ENCODE measurements at places on chromosomes 5 and 9. TPM values are rescaled to one million over a fixed set of nuclear protein-coding genes. Genes with fewer than 3 reads are reported as not detected.
A peak's percentile ranks its signal among the peaks of the same experiment; 100 is the strongest.

DNA sequence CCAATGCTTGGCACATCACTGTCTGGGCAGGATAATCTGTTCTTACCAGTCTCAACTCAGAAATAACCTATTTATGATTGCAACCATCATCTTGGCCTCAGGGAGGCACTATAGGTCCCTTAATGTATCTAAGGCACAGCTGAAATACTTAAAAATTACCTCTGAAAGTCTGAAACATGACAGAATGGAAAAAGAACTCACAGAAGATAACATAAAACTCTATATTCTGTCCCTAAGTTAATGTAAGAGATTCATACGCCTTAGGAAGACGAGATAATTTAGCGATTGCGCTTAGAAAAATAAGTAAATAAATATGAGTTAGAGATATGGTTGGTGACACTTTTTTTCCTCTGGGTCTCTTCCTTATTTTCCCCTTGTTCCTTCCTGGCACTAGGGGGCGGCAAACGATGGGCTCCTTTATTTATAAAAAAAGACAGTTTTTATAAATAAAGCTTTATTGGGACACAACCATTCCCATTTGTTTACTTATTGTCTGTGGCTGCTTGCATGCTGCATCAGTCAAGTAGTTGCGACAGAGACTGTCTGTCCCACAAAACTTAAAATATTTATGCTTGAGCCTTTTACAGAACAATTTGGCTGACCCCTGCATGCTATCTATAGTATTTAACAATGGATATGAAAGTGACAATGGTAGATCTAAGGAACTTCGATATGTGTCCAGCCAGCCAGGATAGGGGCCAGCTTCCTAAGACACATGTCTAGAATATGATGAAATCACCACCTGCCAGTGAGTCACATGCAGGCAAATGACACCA, 79.6 kb downstream of the PDE4D start:
- no peak for DNase-seq

GRCh38 chr5:62538017-62538942, 40.3 kb upstream of the LRRC70 start:
- DNase-seq, result peak; percentile 42

- no peak for DNase-seq
Observed at GRCh38 chr5:12865529-12865928, 961.3 kb upstream of the CTNND2 start.

DNA sequence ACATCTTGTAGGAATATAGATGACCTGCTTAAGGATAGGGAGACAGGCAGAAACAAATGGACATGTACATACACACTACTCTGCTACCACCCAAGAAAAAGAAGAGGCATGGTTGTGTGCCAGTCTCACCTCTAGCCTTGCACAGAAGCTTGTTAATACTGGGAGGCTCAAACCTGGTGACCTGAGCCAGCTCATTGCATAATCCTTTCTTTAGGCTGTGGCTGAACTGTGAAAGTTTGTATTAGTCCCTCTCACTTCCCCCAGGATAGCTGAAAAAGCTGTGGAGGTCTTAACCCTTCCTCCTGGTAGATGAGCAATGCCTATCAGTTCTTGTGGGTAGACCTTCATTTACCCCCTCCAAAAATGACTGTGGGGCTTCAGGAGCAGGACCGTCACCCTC, 28.7 kb downstream of the TPD52L3 start:
- no peak for DNase-seq

CATSPER3 gene
- 0.13 TPM for total RNA-seq

CCDC187 gene
- under 0.01 TPM for total RNA-seq
